ENCODE measurements at places on chromosomes 16 and 17.

- no peak for DNase-seq
Observed at GRCh38 chr16:50377001-50377400, 8.2 kb upstream of the BRD7 start.

DNA sequence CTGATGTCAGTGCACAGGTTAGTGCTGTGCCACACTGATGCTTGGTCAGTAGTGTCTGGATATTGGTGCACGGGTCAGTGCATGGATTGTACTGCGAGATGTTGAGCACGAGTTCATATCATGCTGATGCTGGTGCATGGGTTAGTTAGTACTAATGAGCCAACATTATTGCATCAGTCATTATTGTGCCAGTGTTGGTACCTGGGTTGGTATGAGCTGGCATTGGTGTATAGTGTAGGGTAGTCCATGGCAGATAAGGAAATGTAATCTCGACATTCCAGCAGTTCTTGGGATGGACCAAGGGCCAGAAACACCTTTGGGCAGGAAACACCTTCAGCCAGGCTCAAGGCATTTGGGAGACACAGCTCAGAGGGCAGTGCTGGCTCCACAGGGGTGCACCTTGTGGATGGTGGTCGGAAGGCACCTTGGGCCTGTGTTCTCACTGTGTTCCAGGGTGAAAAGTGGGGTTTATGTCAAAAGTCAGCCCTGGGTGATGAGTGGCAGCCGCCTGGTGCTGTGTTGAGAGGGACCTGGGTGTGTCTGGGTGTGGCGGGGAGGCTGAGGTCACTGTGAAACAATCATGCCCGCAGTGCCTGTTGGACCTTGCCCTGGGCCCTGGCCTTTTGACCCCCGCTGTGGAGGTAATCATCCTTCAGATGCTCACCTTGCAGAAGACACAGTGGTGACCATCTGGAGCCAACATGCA, 100.7 kb upstream of the ZNF469 start:
- no peak for DNase-seq

GRCh38 chr16:52422307-52422706, 124.6 kb downstream of the TOX3 start:
- DNase-seq = no peak

DNA sequence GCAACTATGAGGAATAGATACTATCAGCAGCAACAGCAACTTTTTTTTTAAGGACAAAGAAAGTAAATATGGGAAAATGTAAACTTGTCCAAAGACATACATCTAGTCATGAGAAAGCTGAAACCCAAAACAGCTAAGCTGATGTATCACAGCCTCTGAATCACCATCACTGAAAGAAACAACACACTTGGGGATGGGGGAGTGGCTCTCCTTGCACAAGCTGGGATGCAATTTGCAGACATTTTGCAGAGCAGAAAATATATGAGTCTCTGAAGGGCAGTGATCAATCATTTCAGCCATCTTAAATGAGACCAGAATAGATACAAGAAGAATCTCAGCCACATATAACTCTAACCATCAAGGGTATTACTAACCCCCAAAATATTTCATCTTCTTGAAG, 79.1 kb downstream of the GRIN2A start:
- no peak for DNase-seq

GRCh38 chr16:88380619-88381018, 2.1 kb upstream of the ZNF469 start:
- no peak for DNase-seq

DNA sequence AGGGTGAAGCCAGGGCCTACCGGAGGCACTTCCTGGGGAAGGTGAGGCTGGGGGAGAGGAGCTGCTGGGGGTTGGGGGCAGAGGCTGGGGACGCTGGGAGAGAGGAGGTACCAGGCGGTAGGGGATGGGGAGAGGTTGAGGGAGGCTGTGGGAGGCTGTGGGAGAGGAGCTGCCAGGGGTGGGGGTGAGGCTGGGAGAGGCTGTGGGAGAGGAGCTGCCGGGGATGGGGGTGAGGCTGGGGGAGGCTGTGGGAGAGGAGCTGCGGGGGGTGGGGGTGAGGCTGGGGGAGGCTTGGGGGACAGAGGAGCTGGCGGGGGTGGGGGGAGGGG, 99.4 kb downstream of the OR1D5 start:
- DNase-seq = no peak

DNA sequence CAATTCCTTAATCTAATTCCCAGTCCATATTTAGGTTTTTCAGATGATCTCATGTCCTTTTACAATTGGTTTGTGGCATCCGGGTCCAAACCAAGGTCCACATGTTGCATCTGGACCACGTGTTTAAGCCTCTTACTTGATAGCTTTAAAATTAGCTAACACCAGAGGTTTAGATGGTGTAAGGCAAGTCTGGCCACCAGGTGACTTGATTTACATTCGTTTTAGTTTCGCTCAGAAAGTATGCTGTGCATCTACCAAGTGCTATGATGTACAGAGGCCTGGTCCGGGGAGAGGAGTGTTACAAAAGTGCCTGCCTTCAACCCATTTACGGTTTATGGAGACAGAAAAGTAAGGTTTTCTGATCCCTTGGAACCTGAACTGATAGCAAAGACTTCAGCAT, 878 bp upstream of the DNAJA2 start:
- no peak for DNase-seq

- no peak for DNase-seq
Observed at GRCh38 chr16:67268136-67268579, 11.2 kb upstream of the PLEKHG4 start.

DNA sequence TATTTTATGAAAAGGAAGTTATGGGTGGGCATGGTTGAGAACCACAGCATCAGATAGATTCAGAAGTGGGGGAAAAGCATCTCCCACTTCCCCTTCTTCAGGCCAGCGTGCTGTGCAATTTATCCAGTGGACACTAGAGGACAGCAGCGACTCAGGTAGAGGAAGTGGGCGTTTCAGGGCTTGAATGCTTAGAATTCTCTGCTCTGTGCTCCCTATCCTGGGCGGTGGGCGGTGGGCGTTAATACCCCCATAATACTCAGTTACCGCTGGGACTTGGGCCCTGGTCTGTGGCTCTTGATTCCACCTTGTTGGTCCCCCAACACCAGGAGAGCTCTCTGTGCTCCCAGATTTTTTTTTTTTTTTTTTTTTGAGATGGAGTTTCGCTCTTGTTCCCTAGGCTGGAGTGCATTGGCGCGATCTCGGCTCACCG, 3.7 kb upstream of the LYZL6 start:
- DNase-seq = no peak

DNA sequence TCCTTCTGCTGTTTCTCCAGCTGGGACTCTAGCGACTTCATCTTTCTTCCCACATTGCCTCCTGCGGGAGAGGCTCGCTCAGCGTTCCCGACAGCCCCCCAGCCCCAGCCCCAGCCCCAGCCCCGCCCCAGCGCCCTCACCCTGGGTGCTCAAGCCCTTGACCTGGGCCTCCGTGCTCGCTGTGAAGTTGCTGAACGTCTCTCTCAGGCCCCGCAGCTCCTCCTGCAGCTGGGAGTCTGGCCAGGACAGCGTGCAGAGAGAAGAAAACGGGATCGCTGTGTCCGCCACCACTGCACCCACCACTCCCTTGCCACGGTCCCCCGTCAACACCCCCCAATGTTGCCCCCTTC, 2.4 kb downstream of the ASGR1 start:
- no peak for DNase-seq

- DNase-seq = no peak
Observed at GRCh38 chr16:70796301-70796700, 4.7 kb downstream of the VAC14 start.

GRCh38 chr17:38883592-38884526, 14.0 kb downstream of the LASP1 start:
- DNase-seq = no peak

- DNase-seq = no peak
Observed at GRCh38 chr17:63911657-63912100, 621 bp upstream of the CSHL1 start.

DNA sequence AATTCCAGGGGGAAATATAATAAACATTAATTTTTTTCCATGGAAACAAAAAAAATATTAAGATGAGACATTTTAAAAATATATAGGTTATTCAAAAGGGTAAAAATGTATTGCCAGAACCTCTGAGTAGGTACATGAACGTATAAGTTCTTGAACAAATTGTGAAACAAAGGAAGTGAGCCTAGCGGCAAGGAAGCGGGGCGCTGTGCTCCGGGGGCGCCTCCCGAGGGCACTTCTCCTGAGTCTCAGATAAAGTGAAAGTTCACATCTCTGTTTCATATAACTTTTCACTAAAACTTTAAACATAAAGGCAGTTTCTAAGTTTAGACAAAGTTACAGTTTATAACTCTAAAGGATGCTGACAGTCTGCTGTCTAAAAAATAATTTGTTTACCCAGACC, 52.3 kb downstream of the TNRC6C start:
- no peak for DNase-seq
